CMK (cell line): ENCODE measurements at places on chromosomes 5 and 9.

DNA sequence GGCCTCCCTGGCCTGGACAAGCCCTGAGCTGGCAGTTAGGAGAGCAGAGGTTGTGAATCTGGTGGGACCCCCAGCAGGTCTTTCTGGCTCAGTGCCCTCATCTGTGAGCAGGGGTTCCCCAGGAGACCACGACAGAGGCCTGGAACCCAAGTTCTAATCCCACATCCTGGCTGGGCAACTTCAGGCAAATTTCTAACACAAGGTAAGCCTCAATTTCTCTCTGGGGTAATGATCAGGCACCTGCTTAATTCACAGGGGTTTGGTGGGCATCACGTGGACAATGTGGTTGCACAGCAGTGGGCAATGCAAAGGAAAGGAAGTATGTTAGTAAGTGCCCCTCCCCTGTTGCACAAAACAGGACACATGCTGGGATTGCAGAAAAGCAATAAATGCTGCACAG lies 1.9 kb upstream of the KCNIP1 start:
- DNase-seq, result no peak

GRCh38 chr9:75692309-75692708 lies 198.2 kb upstream of the PCSK5 start:
- no peak for DNase-seq

GRCh38 chr5:160479220-160479619 lies 57.6 kb downstream of the PTTG1 start:
- no peak for DNase-seq

- DNase-seq, result no peak
These were observed 80.8 kb downstream of the FAM81B start for GRCh38 chr5:95471942-95472341.

DNA sequence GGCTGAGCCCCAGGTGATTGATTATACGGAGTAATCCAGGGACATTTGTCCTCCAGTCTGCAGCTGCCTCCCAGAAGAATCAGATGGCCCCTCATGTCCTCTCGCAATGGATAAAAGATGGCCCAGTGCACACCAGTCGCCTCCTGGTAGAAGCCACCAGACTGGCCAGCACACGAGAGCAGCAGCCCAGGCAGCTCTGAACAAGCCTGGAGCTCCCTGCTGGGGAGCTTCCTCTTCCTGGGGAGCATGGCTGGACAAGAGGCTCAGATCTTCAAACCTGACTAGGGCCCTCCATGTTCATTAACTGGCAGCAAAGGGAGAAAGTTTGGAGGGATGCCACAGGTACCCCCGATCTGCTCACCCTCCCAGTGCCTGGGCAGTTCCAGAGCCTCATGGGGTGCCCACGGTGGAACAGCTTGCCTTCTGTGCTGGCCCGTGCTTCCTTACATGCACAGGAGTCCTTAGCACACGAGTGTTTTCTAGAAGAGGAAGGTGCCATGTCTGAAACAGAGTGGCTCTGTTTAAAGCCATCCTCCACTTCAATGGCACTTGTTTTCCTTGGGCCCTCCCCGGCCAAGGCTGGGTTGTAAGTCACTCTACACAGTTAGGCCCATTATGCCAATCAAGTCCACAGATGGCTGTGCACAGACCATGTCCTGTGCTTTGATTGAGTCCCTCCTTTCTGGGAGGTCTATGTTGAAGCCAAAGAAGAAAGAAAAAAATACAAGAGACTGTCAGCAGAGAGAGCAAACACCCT lies 75.6 kb downstream of the PRRT1B start:
- no peak for DNase-seq

DNA sequence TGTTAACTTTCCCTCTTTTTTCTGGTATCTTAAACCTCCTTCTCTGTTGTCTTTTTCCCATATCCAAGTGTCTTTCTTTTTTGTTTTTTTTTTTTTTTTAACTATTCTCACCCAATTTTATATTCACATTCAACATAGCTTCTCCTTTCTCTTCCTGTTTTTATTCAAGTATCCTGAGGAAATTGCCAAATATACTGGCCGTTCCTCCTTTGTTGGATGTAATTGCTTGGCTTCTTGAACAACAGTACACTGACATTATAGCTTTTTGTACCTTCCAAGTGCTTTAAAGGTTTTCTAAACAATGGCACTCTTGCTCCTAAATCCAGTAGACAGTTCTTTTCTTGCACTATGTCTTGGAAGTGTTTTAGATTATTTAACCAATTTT lies 1146.8 kb downstream of the MAT2B start:
- no peak for DNase-seq

- DNase-seq, result no peak
These were observed 3.1 kb upstream of the CREBRF start for GRCh38 chr5:173053041-173053440.

DNA sequence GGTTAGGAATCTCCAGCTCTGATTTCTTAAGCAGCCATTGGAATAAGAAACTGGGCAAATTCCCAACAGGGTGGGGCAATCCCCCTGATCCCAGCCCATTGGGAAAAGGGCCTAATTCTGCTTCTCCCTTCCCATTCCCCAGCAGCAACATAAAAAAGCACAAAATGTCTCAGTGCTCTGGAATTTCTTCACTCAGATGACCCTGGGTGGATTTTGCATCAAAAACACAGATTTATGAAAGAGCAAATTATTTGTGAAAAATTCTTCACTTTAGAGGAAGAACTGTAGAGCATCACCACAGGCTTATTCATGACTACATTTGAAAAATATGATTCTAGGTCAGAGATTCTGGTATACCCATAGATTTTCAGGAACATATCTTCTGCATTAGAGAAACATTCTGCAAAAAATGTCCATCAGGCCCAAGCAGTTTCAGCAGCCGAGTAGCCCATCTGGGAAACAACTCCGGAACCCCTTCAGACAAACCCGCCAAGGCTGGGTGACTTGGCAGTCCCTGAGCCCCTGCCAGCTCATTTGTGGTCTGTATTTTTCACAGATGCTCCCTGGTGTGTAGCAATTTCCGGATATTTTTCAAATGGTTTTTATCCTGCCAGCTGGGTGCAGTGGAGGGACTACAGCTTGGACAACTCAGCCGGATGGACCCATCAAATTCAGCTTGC lies 102.1 kb upstream of the RANBP3L start:
- DNase-seq, result no peak

DNA sequence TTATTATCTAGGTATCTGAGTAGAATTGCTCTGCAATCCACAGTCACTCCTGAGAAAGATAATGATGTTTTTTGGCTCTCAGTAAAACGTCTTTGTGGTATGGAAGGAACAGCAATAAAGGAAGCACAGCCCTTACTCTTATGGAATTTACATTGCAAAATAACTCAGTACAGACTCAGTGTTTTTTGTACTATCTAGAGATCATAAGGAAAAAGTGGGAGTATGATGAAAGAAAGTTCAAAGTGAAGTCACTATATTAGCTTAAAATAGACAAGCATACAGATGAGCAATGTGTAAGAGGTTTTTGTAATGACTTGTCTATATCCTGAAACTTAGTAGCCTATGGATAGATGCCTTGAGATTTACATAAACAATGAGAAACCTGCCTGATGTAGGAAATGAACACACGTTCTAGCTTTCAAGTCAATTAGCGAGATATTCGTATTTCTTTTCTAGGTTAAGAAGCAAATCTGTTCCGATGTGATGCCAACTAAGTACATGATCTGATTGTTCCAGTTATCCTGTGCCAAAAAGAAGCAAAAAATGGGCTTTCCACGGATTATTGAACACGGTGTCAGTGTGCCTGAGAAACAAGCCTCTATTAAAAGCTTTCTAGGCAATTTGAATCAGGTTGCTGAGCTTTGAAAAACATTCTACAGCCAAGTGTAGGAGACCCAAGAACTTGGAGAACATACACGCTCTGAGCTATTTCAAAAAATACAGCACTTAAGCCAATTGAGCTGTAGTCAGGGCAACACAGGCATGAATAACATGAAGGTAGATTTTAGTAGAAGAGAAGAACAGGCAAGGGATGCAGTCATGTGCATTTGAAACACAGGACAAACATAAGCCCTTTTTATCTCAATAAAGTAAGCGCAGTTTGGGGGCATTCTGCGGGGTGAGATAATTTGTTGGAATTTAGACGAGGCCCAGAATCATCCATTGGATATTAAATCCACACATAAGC lies 86.3 kb upstream of the TAF11L2 start:
- DNase-seq, result no peak

- peak; percentile 7 for DNase-seq
These were observed 82.4 kb downstream of the PTCH1 start for GRCh38 chr9:95434116-95435073.

DNA sequence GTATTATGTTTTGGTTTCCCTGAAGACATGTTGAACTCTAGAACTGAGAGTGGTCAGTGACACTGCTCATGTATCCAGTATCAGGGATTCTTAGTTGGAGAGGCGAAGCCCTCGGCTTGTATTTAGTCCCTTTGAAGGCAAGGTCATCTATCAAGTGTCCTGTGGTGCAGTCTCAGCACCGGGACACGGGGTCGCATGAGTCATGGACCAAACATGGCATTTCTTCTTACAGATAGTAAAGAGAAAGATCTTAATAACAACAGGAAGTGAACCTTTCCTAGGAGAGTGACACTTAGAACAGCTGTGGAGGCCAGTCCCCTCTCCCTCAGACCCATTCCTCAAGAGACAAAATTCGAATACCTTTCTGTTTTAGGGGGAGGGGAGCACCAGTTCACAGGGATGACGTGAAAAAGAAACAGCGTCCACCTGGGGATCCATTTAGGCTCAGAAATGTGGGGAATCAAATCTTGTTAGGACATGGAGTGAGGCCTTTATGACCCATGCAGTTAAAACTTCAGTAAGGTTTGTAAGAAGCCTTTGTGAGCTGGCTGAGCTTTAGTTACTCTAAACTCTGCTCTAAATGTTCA lies 86.5 kb downstream of the ADGRV1 start:
- no peak for DNase-seq

DNA sequence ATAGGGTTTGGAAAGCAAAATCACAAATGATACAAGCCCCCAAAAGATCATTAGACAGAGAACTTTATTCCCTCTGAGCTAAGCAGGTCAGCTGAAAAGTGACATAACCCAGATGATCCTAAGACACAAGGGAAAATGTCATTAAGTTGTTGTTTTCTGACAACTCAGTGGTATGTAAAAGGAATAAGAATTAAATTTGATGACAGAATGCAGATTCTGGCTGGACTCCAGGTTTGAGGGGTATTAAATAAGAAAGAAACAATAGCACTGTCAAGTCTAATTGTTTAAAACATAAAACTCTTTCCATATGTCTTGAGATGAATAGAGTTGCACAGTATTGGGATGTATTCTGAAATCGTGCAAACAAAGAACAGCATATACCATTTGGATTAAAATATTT lies 429.9 kb downstream of the CAAP1 start:
- no peak for DNase-seq

GRCh38 chr5:110590187-110590586 lies 136.3 kb downstream of the TMEM232 start:
- DNase-seq, result no peak

DNA sequence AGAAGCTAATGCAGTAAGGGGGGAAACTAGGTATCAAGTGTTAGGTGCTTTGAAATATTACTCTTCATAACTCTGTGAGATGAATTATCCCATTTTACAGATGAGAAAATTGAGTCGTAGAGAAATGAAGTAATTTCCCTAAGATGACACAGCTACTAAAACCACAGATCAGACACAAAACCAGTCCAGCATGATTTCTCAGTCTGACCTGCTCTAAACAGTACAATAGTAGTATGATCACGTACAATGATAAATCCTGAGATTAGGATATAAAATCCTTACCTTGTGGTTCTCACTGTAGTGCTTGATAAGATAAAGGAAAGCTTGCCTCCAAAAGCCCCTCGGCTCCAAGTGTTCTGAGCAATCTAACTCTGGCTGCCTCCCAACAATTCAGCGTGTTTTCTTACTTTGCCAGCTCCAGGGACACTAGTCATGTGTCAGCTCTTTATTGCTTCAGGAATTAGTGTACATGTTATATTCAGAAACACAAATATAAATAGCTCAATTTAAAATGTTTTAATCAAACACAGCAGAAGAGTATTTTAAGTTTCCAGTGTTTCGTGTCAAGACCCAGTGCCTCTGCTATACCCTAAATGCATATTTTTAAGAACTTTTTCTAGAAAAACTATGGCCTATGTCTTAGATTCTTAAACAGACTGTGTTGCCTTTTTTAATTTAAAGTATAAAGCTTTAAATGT lies 243.6 kb downstream of the DENND1A start:
- no peak for DNase-seq

- no peak for DNase-seq
These were observed 819.6 kb upstream of the EDIL3 start for GRCh38 chr5:85204289-85204688.

DNA sequence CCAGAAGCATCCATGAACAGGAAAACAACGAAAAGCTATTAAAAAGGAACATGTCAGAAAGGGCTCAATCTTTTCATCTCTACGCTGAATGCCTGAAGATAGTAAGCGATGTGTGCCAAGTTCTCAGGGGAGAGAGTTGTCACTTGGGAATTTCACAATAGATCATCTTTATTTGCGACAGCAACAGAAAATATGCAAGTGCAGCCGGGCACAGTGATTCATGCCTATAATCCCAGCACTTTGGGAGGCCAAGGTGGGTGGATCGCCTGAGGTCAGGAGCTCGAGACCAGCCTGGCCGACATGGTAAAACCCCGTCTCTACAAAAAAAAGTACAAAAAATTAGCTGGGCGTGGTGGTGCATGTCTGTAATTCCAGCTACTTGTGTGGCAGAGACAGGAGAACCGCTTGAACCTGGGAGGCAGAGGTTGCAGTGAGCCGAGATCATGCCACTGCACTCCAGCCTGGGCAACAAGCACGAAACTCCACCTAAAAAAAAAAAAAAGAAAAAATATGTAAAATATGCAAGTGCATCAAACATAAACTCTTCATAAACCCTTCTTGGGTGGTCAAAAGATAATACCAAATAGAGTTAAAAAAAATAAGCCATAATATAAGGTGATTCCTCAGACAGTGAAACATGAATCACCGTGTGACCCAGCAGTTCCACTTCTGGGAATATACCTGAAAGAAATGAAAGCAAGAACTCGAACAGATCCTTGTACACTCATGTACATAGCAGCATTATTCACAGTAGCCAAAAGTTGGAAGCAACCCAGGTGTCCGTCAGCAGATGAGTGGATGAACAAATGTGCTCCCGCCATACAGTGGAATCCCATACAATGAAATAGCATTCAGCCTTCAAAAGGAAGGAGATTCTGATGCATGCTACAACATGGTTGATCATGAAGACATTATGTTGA lies 16.2 kb downstream of the SFXN1 start:
- DNase-seq, result no peak

DNA sequence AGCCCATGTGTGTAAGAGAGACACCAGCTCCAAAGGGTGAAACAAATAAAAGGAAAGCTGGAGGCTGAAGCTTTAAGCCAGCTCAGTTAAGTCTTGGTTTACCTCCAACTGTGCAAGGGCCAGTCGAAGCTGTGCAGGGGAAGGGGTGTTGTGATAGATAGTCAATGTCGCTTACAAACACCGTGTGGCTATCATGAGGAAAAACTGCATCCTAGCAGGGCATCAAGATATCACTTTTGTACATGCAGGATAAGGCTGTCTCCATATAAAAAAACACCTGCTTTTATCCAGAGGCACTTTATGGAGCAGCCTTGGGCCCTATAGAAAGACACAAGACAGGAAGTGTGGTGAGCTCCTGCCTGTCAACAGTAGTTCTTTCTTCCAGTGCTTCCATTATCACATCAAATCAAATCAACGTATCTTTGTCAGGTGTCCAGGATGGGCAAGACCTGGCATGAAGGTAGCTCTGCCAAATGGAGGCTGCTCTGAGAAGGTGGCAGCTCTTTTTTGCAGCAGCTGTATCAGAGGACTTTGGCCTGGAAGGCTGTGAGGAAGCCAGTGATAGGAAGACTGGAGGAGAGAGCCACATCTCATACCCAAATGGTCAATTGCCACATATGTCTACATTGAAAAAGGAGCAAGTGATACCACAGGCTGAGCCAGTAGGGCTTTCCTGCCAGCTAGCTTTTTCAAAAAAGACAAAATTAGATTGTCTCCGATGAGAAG lies 29.3 kb upstream of the SELENOP start:
- DNase-seq, result no peak
